ENCODE measurements at places on chromosomes 7 and 10.

DNA sequence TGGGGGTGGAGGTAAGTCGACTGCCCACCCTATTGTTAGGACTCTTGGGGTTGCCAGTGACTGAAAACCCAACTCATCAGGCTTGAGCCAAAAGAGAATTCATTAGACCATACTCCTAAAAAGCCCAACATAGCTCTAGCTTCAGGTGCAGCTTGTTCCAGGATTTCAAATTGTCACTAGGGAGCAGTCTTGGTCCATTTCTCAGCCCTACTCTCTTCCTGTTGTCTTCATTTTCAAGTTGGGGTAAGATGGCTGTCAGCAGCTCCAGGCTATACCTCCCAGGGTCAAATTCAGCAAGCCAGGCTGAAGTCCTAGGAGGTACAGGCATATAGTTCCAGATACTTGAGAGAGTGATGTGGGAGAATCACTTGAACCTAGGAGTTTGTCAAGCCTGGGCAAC is 14.9 kb upstream of the COL13A1 start:
- no peak for DNase-seq

DNA sequence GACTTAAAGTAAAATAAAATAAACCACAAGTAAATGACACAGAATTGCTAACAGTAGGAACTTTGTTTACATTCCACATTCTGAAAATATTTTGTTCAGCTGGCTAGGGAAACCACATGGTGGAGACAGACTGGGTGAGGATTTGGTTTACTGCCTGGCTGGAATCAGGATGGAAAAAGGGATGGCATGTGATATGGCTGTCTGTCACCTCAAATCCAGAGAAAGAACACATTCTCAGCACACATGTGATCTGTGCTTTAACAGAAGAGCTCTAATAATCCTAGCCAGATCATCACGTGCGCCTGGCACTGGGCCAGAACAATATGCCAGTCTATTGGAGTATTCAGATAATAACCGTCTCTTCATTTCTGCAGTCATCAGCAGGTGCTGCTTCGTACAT is 90.9 kb upstream of the PIP4K2A start:
- no peak for DNase-seq

DNA sequence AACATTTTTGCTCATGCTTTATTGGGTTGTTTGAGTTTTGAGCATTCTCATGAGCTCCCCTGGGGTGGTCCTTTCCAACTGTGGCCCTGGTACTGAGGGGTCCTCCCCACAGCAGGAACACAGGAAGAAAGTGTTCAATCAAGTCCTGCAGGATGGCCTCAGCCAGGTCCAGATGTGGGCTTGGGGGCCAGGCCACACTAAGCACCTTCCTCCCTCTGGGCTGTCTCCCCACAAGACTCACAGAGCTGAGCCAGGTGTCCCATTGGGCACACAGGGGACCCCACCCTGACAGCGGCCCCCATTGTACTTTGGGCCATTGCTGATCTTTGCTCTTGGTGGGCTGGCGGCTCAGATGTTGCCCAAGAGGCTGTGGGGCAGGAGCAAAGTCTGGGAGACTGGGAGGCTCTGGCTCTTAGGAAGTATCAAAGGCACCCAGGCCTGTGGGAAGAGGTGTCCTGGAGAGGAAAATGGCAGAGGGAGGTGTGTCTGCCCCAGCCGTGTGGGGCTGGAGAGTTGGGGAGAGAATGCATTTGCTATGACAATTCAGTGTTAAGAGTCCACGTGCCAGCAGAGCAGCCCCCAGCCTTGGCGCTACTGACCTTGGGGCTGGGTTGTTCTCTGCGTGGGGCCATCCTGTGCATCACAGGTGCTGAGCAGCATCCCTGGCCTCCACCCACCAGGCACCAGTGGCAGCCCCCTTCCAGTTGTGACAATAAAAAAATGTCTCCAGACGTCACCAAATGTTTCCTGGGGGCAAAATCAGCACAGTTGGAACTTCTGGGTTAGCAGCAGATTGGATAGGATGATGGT is 17.8 kb downstream of the SCART1 start:
- no peak for DNase-seq

- DNase-seq: no peak
These were observed 33.5 kb upstream of the ANTXRL start for GRCh38 chr10:46253076-46254006.

- no peak for DNase-seq
These were observed 74.8 kb downstream of the THSD7A start for GRCh38 chr7:11757153-11757552.

DNA sequence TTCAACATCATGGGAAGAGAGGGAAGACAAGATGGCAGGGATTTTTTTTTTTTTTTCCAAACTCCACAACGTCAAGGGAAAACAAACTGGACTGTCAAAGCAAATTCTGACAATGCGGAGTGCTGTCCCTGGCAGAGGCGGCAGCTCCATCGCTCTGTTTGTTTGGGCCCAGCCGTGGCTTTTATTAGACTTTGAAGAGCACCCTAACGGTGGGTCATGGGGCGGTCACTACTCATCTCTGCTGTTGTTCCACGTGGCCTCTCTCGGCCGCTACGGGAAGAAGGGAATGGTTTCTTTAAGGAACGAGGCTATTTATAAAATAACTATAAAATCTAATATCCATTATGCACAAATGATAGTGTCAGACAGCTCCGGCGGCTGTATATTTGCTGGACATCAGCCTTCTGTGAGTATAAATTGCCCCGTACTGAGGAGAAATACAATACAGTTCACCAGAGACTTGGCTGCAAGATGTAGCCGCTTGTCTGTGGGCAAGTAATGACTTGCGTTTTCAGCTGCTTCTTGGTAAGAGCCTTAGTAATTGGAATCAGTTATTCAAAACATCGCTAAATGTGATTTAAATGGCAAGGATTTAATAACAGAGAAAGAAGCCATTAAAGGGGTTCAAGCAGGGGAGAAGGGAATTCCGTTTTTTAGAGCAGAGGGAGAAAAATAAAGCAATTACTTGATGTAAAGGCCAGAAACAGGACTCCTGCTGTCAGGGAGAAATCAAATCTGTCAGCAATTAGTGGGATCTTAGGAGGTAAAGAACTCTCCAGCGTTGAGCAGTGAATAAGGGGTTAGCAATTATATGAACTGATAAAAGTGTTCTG is 61.7 kb upstream of the RAB11FIP2 start:
- no peak for DNase-seq

DNA sequence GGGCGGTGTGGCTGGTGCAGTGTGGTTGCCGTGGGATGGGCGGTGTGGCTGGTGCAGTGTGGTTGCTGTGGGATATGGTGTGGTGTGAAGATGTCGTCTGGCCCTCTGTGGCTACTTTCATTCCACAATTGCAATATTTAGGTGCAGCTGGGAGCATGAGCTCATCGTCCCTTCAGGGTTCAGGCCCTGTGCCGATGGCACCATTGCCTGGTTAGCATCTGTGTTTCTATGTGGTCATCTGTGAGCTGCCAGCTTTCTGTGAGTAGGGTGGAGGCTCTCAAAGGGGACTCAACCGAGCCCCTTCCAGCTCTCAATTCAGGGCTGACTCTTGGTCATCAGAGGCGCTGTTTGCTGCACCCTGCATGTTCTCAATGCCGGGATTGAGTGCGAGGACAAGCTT is 3.6 kb downstream of the ADGRA1 start:
- DNase-seq: no peak

DNA sequence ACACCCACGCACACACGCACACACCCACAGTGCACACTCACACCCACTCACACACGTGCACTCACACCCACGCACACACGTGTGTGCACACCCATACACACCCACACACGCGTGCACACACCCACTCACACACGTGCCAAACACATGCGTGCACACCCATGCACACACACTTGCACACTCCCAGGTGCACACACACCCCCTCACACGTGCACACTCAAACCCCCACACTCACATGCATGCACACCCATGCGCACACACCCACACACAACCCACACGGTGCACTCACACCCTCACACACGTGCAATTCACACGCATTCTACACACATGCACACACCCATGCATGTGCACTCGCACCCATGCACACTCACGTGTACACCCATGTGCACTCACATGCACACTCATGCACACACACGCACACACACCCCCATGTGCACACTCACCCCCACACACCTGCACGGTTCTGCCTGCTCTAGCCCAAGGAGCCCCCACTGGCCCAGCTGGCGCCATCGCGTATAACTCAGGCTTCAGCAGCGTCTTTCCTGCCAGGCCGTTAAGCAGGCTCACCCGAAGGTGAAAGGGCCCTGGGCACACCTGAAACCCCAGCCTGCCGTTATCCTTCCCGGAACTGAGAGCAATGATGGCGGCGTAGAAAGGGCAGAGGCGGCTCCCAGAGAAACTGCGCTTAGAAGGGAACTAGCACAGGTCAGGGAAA is 63.9 kb upstream of the PDGFA start:
- no peak for DNase-seq

DNA sequence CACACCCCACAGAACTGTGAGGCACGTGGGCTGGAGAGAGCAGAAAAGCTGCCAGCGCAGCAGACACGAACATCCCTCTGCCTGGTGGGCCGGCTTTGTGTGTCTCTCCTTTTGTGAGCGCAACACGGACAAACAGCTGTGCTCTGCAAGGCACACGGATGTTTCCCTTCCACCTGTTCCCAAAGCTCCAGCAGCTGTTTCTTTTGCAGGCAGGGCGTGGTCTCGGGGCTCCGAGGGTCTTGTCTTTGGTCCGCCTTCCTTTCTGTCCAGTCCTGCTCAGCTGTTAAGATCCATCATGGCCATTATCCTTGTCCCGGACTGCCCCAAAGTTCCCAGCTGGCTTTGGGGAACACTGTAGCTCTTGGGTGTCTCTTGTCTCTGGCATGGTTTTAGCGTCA is 32.7 kb upstream of the SH2B2 start:
- DNase-seq: no peak

- DNase-seq: peak; percentile 17
These were observed 51.6 kb downstream of the SMKR1 start for GRCh38 chr7:129553899-129554461.
